ENCODE measurements at places on chromosomes 4 and X.

DNA sequence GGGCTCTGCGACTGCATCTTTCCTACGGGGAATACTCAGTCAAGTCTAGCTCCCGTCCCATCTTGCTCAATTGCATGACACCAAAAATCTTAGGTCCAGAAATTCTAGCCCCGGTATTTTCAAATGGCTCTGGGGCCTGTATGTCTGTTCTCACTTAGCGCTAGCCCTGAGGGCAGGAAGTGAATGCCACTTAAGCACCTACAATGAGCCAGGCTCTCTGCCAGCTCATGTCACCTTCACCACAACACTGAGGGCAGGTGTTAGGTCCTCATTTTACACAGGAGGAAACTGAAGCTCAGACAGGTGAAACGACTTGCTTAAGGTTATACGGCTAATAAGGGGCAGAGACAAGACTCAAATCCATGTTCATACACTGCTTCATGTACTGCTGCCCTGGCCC, 282.8 kb downstream of the PPP1R2C start:
- DNase-seq: peak; percentile 32

- DNase-seq: no peak
Observed at GRCh38 chr4:76854858-76855257, 43.1 kb downstream of the SOWAHB start.

DNA sequence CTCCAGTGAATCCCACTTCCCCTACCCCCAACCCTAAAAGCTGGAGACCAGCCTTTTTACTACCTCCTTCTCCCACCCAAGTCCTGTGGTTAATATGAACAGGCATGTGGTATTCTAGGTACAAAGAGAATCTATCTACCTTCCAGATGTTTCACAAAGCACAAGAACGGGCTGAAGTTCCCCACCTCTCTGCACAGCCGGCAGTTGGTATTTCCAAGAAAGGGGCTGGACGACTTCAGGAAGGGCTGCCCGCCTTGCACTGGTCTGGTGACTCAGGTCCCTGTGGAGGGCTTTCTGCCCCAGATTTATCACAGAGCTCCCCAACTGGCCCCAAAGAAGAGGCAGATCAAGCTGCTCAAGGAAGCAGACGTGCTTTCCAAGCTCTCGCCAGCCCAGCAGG, 4.5 kb downstream of the FAM47E start:
- DNase-seq: no peak

- no peak for DNase-seq
Observed at GRCh38 chr4:47494124-47494430, 9.0 kb downstream of the ATP10D start.

DNA sequence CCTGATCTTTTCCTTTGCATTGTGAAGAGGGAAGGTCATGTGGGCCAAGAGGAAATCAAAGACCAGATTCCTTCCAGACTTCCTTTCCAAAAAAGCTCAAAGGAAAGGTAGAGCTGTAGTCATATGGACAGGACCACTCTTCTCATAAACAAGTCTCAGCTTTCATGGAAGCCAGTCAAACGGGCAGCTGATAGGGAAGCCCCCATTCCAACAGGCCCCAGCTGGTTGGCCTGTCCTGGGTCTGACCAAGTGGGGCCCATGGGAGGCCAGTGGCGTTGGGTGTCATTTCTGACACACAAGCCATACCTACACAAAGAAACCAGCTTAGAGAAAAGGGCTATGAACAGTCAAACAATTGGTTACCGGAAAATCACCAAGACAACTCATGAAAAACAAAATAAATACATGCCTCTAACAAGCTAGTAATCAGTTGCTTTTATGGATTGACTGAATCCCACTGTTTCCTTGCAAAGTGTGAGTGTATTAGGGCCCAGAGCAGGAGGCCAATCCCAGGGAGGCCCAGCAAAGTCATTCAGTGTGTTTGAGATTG, 149.6 kb upstream of the MAMLD1 start:
- no peak for DNase-seq

DNA sequence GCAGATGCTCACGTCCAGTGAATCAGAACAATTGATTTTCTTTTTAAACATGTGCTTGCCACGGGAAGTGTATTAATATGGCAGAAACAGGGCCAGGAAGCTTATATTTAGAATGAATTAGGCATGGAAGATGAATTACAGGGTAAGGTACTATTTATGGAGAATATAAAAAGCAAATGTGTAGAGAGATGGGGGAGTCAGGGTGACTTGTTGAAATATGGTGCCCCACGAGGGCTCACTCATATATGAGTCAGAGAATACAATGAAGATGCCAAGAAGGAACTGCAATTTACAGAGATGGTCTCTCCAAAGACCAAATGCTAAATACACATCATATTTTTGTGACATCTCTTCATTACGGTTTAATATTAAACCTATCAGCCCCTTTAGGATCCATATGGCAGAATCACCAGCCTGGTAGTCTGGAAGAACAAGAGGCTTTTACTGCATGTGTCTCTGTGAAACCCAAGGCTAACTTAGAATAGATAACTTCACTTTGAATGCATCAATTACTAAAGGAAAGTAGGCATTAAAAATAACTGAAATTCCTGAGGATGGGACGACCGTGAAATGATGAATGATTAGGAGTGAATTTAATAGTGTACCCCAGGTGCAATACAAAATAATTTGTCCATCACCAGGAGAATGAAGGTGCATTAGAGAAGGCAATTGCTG, 385.3 kb downstream of the ARHGAP24 start:
- no peak for DNase-seq

DNA sequence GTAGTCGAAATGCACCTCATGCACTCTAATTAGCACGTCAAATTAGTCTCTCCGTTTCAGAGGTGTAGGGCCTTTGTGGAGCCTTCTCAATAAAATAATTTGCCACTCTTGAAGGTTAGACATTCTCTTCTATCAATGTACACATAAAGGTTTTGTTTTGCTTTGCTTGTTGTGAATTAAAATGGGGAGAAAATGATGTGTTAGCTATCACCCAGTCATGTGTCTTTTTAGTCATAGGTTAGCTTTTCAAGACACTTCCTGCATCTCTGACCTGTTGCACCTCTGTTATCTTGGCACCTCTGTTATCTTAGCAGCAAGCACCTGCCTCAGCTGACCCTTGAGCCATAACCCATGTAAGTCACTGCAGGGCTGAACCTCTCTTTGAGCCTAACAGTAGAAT, 936 bp downstream of the TMEM144 start:
- DNase-seq: no peak

DNA sequence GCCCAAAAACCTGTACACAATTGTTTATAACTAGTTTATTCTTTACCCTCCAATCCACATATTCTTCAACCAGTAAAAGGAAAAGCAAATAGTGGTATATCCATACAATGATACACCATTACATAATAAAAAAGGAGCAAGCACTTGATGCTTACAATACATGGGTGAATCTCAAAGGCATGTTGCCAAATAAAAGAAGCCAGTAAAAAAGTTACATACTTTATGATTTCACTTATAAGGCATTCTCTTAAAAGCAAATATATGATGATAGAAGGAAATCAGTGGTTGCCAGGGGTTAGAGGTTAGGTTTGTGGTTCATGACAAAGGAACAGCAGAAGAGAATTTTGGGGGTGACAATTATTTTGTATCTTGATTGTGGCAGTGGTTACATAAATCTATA, 896.1 kb upstream of the LCORL start:
- no peak for DNase-seq

DNA sequence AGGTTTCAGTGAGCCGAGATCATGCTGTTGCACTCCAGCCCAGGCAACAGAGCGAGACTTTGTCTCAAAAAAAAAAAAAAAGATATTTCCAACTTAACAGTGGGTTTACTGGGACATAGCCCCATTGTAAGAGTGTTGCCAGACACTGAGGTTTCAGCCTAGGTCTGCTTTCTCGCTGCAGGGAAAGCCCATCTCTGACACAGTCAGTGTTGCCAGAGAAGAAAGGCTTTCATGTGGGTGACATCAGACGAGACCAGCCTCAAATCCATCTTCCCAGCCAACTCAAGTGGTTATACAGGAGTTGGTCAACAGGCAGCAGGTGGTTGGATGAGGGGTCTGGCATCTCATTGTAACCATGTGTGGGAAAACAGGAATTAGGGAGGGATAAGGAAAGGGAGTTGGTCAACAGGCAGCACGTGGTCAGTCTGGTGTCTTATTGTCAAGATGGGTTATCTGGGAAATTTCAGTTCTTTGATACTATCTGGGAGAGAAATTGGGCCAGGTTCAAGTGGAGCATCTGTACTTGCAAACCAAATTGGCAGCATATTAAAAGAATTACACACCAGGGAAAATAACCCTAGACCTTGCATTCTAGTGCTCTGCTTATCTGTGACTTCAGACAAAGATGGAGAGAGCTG, 41.1 kb downstream of the NELFA start:
- DNase-seq: peak; percentile 40

- DNase-seq: no peak
Observed at GRCh38 chr4:77845400-77845799, 17.2 kb upstream of the MRPL1 start.

DNA sequence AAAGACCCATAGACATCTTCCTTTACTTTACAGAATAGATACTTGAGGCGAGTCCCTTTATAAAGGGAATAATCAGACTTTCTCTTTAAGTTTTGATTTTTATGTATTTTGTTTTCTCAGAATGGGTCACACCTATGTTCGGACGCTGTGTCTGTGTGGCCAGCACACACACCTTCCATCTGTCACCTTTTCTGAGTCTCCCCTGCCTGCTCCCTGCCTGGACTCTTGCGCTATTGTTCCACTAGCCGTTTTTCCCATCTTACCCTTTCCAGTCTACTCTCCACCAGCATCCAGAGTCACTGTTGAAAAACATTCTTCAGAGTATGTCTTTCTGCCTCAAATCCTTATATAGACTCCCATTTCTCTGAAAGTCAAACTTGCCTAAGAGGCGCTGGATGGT, 236.1 kb downstream of the MAML3 start:
- DNase-seq: no peak

GRCh38 chr4:41569961-41570360, 32.0 kb downstream of the LIMCH1 start:
- DNase-seq: no peak

DNA sequence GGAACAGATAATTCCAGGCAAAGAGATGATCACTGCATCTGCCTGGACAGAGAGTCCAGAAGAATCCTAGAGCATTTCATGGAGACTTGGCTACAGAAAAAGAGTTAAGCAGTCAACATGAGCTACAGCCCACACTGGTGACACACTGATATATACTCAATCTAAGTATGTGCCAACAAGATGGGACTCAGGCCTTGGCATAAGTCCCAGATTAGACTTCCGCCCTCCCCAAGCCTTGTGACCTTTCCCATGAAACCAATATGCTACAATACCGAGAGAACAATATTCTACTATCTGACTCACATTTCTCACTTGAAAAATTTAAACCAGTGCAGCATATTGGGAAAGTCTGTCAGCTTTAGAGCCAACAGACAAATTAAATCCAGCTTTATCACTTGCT, 65.7 kb upstream of the SLITRK2 start:
- no peak for DNase-seq

GRCh38 chrX:14235004-14235403, 205.3 kb upstream of the GEMIN8 start:
- DNase-seq: no peak

GRCh38 chr4:153198719-153199118, 5.5 kb upstream of the TRIM2 start:
- no peak for DNase-seq

DNA sequence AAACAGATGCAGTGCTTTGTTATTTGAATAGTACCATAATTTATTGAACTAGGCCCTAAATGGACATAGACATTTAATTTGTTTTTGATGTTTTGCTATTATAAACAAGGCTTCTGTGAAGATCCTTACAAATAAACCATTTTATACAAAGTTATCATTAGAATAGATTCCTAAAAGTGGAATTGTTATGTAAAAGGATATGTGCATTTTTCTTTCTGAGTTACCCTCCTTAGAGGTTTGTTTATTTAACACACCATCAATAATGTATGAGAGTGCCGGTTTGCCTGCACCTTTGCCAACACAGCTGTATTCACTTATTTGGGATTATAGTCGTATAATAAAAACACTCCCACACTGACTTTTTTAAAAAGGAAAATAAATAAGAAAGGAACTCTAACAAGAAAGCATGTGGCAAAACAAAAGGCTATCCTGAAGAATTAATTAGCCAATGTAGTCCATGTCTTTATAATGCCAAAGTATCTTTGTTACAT, 84.8 kb downstream of the PAK3 start:
- DNase-seq: no peak
